T-helper 2 cell (primary cell): ENCODE measurements at places on chromosomes 1 and 21.

DNA sequence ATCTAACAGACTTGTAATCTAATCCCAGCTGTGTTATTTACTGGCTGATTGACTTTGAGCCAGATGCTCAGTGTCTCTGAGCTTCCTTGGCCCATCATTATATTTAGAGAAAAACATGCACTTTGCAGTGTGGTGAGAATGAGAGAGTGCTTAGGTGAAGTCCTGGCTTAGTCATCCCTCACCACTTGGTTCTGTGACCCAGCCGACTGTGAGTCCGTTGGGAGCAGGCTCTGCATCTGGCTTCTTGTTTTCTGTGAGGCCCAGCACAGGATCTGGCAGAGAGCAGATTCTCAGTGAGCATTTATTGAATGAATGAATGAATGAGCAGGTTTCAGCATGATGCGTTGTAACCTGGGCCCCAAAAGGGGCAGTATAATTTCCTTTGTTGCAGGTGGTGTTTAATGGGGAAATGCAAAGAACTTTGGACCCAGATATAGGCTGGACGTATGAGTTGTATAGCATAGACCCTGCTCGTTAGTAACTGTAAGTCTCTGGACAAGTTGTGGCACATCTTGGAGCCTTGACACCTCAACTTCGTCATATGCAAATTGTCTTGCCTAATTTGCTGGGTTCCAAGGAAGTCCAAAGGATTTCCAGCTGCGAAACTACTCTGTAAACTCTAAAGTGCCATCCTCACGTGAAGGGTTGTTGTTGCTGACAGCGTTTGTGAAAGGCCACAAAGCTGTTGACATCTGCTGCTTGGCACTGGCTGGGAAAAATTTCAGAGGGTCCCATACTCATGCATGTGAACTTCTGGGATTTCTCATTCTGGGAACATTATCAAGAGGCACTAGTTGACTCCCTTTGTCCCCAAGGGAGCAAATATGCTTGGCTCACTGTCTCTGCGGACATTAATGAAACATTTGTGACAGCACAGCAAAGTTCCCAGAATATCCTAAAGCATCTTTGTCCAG is 138.8 kb upstream of the USP24 start:
- DNase-seq, result no peak

GRCh38 chr1:175863299-175864050 is 120.1 kb upstream of the TNR start:
- DNase-seq, result no peak

- DNase-seq, result no peak
Observed at GRCh38 chr1:181776044-181776443, 285.5 kb downstream of the ZNF648 start.

DNA sequence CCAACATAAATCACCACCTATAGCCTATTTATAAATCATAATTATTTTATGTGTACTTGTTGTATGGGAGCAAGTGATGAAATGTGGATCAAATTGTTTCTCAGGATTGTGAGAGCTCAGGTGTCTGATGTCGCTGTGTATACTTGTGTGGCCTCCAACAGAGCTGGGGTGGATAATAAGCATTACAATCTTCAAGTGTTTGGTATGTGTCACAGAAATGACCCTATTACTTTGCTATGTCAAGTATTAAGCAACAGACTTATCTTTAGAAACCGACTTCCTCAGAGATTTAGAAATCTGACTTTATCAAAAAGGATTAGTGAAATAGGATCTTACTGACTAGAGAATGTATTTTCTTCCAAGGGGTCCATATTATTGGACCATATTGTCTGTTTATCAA is 280.9 kb downstream of the TPR start:
- DNase-seq, result no peak

GRCh38 chr1:182671750-182672486 is 12.5 kb downstream of the RGS8 start:
- DNase-seq, result no peak

DNA sequence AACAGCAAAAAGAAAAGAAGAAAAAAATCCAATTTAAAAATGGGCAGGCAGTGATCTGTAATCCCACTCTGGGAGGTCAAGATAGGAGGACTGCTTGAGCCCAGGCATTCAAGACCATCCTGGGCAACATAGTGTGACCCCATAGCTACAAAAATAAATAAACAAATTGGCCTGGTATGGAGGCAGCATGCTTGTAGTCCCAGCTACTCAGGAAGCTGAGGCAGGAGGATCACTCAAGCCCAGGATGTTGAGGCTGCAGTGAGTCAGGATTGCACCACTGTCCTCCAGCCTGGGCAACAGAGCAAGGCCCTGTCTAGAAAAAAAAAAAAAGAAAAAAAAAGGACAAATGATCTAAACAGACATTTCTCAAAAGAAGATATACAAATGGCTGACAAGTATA is 99.6 kb downstream of the EIF4G3 start:
- DNase-seq, result no peak

GRCh38 chr1:89739013-89739843 is 81.6 kb upstream of the LRRC8D start:
- DNase-seq, result no peak

- DNase-seq, result no peak
Observed at GRCh38 chr21:14438211-14438610, 55.3 kb upstream of the HSPA13 start.

DNA sequence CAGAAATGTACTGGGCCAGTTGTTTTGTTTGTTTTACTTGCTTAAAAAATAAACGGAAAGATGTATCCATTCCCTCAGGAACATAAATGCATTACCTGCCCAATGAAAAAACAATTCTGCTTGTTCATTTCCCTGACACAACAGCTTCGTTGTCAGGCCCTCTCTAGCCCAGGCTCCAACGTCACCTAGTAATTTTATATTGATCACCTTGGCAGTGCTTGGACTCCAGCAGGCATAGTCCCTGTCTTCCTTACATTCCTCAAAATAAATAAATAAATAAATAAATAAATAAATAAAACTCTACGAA is 1.2 kb downstream of the CEP170 start:
- DNase-seq, result no peak

- DNase-seq, result no peak
Observed at GRCh38 chr1:116139592-116140134, 28.5 kb downstream of the MAB21L3 start.

GRCh38 chr1:41806472-41807155 is 112.1 kb downstream of the HIVEP3 start:
- peak; percentile 47 for DNase-seq

- no peak for DNase-seq
Observed at GRCh38 chr1:7345516-7345915, 425.6 kb upstream of the VAMP3 start.

GRCh38 chr1:56439610-56440264 is 139.6 kb downstream of the PLPP3 start:
- no peak for DNase-seq

DNA sequence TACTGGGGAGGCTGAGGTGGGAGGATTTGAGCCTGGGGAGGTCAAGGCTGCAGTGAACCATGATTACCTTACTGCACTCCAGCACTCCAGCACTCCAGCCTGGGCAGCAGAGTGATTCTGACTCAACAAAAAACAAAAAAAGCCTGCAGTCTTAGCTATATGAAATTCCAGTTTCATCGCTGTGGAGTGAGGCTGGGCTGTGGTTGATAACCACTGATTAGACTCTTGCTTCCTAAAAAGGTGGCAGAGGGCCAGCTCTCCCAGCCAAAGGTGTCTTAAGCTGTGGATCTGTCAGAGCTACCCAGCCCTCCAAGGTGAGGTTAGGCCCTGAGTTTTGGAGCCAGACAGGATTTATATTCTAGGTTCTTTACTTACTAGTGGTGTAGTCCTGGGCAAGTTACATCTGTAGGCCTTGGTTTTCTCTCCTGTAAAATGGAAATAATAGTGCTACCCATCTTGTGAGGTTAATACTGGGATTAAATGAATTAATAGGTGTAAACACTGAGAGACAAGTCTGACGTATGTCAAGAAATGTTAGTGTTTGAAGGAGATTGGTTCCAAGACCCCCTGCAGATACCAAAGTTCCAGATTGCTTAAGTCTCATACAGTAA is 35.9 kb downstream of the TMCC2 start:
- DNase-seq, result no peak

DNA sequence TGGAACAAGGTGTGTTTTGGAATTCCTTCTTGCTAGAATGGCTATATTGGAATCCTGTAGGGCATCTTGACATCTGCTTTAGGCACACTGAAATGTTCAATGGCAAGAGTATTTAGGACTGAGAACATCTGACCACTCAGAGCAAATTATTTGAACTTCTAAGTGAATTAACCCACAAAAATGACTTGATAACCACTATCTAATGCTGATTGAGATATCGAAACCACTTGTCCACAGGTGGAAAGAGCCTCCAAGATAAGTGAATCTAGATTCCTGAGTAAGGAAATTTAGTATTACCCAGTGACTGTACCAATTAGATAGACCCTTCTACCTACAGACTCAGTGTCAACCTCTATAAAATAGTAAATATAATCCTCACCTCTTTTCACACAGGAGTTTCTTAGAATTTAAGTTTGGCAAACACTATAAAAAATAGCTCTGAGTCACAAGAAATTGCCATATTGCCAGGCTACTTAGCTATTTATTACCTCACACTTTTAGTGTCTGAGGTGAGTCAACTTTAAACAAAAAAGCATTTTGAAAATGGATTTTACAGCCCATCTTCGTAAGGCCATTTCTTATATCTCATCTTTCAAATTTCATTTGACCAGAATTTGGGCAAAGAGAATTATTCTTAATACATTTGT is 421.8 kb downstream of the PTBP2 start:
- DNase-seq, result no peak

DNA sequence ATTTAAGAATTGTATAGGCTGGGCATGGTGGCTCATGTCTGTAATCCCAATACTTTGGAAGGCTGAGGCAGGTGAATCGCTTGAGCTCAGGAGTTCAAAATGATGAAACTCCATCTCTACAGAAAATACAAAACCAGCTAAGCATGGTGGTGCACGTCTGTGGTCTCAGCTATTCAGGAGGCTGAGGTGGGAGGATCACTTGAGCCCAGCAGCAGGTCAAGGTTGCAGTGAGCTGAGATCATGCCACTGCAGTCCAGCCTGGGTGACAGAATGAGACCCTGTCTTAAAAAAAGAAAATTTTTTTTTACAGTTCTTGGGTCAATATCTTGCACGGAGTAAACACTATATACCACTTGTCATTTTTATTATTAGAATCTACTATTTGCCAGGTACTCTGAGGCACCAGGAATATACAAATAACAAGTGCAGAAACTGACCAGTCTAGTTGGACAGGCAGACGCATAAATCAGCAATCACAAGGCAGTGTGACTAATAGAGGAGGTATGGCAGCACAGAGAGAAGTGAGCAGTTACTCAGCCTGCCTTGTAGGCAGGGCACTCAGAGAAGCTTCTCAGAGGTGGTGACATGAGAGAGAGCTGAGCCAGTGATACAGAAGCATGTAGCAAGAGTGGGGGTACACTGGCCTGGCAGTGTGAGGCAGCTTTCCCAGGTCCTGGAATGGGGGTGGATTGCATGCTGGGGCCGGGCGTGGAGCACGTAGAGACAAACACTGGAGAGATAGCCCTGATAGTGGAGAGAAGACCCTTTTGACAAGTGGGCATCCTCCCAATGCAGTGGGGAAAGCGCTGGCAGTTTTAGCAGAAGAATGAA is 8.0 kb downstream of the PHLDA3 start:
- no peak for DNase-seq

DNA sequence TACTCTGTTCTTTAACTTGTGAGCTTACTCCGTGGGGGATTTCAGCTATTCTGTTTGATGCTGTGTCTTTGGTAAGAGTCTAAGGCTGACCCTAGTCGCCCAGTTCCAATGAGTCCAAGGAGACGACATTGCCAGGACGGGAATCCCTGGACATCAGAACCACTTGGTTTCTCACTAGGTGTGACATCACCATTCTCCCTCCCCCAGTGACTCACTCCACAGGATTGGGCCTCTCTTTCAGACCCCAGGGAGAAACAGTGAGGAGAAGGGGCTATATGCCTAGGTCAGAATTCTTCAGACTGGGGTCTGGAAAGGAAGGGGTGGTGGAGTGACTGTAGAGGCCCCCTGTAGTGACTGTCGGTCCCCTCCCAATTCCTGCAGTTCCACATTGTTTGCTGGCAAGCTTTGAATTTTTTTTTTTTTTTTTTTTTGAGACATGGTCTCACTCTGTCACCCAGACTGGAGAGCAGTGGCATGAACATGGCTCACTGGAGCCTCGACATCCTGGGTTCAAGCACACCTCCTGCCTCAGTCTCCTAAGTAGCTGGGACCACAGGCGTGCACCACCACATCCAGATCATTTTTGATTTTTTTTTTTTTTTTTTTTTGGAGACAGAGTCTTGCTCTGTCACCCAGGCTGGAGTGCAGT is 21.3 kb downstream of the ALPL start:
- DNase-seq, result no peak

- no peak for DNase-seq
Observed at GRCh38 chr21:34861258-34861657, 187.8 kb downstream of the RUNX1 start.

GRCh38 chr1:27773826-27774445 is 917 bp downstream of the STX12 start:
- DNase-seq, result no peak

- DNase-seq, result no peak
Observed at GRCh38 chr21:36643374-36644250, 55.3 kb upstream of the SIM2 start.

GRCh38 chr1:239930686-239931262 is 160.9 kb upstream of the FMN2 start:
- no peak for DNase-seq

GRCh38 chr1:173114346-173114745 is 63.6 kb upstream of the TNFSF18 start:
- DNase-seq, result no peak

GRCh38 chr1:55690366-55690765 is 475.2 kb upstream of the USP24 start:
- DNase-seq, result no peak

- DNase-seq, result no peak
Observed at GRCh38 chr1:225780630-225781029, 3.0 kb downstream of the SRP9 start.

- no peak for DNase-seq
Observed at GRCh38 chr1:19448491-19449439, 36.6 kb downstream of the CAPZB start.

DNA sequence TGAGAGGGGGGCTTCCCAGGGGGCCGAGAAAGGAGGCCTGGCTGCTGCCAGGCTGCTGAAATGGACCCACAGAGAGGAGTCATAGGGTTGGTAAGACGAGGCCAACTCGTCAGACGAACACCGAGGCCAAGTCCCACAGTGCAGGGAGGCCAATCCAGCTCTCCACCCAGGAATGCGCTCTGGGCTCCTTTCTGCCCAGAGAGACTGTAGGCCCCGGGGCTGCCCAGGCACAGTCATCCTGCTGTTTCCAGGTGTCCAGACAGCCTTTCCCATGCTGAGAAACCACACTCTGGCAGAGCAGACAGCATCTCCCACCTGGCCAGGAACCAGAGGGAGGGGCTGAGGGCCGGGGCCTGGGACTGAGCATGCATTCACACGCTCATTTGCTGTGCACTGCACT is 26.7 kb upstream of the RSPO1 start:
- DNase-seq, result no peak

GRCh38 chr1:229572286-229572685 is 13.8 kb upstream of the ABCB10 start:
- DNase-seq, result no peak

DNA sequence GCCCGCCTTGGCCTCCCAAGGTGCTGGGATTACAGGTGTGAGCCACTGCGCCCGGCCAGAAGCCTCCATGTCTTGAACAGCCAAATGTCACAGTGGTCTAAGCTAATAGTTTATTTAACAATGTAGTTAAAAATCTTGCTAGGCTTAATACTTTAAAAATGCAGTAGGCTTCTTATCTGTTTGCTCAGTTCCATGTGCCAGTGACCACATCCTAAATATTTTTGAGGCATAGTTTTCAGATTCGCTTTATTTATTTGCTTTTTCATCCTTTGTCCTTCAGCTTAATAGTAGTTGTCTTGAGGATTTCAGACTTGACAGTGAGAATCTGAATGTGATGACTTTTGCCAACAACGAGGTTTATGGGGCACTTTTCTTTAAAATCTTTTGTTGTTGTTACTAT is 59.9 kb upstream of the PRRX1 start:
- DNase-seq, result no peak
